ENCODE measurements at places on chromosomes 13 and 19. TPM values are rescaled to one million over a fixed set of nuclear protein-coding genes. Genes with fewer than 3 reads are reported as not detected.

GRCh38 chr13:63671296-63671695 lies 2255.6 kb upstream of the PCDH20 start:
- no peak for DNase-seq

GRCh38 chr19:5141129-5141849 lies 172.4 kb downstream of the KDM4B start:
- DNase-seq, result no peak

GRCh38 chr19:57620673-57621348 lies 6.8 kb downstream of the ZNF134 start:
- no peak for DNase-seq

DNA sequence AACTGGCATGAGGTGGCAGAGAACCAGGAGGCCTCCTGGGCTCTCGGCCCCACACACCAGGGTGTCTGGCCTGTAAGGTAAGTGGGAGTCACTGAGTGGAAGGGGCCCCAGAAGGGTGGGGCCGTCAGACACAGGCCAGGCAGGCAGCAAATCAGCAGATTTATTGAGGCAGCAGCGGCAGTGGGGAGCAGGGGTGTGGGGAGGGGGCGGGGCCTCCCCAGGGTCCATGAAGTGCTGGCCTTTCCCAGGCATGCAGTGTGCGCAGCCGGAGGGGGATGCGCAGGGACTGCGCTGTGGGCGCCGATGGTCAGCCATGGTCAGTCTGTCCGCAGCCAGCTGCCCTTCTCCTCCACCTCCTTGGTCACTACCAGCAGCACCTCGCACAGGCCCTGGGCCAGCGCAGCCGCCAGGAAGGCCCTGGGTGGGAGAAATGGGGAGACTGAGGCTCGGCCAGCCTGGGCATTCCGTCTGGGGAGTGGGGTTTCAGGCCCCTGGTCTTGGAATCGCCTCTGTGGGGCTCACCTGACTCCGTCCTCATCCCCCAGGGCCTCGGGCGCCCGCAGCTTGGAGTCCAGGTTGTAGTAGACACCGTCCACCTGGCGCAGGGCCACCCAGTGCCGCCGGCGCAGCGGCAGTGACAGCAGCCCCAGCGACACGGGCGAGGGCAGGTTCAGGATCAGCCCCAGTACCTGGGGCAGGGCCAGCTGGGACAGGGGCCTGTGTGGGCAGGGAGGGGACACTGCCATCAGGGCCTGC lies 5.0 kb downstream of the JOSD2 start:
- no peak for DNase-seq

- no peak for DNase-seq
Measured at GRCh38 chr19:5093297-5093928, 124.5 kb downstream of the KDM4B start.

MUC16 gene
- total RNA-seq, result 0.23 TPM

SHISA7 gene
- not detected for total RNA-seq
